Stimulated activated CD4-positive, alpha-beta T cell treated with anti-CD3 and anti-CD28 coated beads, Interleukin-4, amount 100 ng/mL, for 4 hours (primary cell): ENCODE measurements at places on chromosomes 4 and X.

- no peak for DNase-seq
Measured at GRCh38 chr4:58163156-58163555, 1053.0 kb upstream of the IGFBP7 start.

DNA sequence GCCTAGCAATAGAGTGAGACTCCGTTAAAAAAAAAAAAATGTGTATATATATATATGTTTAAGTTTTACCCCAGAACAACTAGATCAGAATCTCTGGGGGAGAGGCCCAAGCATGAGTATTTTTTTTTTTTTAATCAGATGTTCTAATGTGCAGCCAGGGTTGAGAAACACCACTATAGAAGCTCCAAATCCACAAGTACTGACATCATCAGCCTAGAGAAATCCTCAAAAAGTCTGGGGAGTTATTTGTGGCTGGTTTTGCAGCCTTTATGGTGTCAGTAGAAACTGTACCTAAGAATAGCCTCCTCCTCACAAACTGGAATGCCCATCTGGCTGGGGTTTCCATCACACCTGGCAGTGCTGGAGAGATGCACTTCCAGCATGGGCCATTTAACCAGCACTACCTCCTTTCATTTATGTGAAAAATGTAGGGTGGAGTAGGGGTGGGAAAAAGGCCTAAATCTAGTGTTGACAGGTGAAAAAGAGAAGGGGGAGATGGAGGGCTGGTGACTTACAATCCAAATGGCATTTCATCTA is 93.5 kb downstream of the CBLL2 start:
- no peak for DNase-seq

DNA sequence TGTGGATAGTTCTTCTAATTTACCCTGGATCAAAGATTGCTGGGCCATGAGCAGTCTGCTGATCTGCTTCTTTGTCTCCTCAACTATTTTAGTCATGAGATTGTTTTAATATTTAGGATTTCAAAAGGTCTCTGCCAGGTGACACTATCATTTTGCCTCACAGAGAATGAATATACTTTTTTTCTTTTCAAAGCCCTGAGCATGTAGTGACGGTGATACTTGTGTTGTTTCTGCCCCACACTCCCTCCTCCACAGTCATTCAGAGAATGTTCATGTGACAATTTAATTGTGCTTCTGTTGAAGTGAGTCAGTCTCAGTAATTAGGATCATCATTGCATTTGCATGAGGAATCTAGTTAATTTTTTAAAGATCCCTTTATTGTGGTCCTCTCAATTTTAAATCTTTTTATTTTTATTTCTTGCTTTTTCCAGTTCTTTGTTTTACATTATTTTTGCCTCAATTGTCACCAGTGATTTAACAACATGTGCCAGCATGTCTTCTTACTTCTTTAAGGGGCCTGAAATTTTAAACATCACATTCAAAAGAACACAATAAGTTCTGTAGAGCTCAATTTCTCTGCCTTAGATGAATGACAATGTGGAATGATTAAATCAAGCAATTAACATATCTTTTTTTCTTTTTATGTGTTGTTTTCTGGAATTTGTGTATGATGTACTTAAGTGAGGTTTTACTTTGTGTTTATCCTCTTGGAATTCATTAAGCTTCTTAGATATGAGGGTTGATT is 12.3 kb downstream of the MMRN1 start:
- DNase-seq, result no peak

- DNase-seq, result no peak
Measured at GRCh38 chr4:169189372-169189771, 81.4 kb downstream of the SH3RF1 start.

- no peak for DNase-seq
Measured at GRCh38 chr4:168634276-168634802, 137.5 kb downstream of the PALLD start.

DNA sequence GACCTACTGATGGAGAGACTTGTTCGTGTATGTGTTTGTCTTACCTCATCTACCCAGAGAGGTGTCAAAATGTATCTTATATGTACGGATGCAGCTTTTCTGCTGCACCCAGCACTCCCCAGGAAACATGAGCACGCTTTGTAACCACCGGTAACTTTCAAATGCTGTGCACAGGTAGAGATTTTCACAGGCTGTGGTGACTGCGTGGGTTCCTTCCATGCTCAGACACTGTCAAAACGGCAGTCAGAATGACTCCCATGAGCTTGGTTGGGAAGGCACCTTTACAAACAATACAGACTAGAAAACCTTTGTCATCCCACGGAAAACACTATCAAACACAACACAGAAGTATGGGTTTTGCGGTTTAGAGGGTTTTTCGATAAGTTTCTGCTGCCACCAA is 28.2 kb downstream of the F11 start:
- DNase-seq, result no peak

- DNase-seq, result no peak
Measured at GRCh38 chr4:122946142-122946541, 23.7 kb upstream of the NUDT6 start.

- DNase-seq, result no peak
Measured at GRCh38 chr4:24265989-24266388, 318.4 kb downstream of the DHX15 start.

DNA sequence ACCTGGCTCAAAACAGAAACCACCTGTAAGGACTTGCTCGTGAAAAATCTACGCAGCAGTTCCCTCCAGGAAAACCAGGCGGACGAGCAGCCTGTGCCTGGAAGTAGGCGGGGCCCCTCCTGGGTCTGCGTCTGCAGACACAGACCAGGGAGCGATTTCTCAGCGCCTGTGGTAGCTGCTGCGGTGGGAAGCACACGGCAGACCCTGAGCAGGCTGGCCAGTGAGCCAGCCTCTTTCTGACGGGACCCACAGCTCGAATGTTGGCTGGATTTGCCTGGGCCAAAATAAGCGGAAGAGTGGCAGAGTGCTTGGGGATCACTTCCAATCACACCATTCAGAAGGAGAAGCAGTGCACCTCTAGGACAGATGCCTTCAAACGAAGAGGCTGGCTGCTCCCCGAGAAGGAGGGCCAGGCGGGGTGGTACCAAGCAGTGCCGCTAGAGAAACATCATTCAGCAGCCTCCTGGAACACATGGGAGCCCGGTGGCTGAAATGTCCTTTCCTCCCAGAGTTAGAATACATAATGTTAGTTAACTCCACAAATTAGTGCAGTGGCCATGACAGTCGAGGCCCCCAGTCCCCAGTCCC is 85.9 kb downstream of the GATB start:
- no peak for DNase-seq

DNA sequence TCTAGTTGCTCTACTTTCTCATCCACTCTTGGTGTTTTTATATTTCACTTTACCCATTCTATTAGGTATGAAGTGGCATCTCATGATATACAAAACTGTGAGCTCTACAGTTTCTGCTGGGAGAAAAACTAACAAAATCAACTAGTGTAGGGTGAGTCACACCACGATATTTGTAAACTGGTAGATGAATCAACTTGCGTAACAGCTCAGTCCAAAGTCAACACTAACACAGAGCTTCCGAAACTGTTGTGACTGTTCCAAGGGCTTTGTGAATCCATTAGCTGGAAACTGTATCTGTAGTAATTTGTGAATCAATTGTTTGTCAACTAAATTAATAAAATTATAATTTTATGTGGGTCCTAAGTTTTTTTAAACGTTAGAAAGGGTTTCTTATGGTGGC is 119.8 kb upstream of the TSPAN5 start:
- no peak for DNase-seq

DNA sequence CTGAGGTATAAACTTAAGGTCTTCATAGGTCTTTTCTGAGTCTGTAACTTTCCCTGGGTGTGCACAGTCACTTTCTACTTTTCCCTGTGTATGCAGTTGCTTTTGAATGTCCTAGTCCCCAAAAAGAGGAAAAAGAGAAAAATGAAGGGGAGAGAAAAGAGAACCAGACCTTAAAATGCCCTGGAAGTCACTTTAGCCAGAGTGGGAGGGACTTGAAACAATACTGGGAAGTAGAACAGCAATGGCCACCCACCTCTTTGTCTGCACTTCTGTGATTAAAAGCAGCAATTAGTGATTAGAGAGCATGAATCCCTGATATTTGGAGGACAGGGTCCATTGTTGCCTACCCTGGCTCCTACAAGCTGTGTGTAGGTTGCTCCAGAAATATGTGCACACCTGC is 36.1 kb downstream of the ZCCHC13 start:
- no peak for DNase-seq

DNA sequence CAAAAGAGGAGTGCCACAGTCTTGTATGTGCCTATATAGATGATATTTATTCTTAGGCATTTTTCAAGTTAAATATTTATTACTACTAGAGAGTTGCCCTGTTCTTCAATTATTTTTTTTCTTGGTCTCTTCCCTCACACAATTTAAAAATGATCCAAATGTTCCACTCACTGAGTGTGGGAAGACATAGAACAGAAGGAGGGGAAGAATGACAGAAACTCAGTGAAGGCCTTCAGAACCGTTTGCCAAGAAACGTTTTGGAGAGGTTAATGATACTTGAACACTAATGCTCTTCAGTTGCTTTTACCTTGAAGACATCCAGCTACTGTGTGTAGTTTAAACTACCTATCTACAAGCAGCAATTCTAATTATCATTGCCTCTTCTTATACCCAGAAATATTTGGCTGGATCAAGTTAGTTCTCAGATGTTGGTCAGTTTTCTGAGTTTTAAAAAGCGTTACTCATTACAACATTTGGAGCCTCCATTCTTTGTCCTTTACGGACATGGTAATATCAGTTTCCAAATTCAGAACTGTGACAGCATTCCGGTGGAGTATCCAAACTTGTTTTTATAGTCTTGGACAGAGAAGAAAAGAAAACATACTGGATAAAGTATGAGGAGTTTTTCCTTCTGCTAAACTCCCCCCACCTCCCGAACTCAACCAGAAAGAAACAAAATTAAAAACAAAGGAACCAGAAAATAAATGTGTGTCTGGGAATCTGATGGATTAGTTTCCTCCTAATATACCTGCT is 389.7 kb downstream of the SPRY1 start:
- no peak for DNase-seq

- DNase-seq, result no peak
Measured at GRCh38 chrX:65781845-65782244, 114.4 kb downstream of the MSN start.

GRCh38 chrX:25241461-25241860 is 225.7 kb upstream of the ARX start:
- no peak for DNase-seq

- no peak for DNase-seq
Measured at GRCh38 chr4:131084997-131085396, 1989.0 kb downstream of the C4orf33 start.

DNA sequence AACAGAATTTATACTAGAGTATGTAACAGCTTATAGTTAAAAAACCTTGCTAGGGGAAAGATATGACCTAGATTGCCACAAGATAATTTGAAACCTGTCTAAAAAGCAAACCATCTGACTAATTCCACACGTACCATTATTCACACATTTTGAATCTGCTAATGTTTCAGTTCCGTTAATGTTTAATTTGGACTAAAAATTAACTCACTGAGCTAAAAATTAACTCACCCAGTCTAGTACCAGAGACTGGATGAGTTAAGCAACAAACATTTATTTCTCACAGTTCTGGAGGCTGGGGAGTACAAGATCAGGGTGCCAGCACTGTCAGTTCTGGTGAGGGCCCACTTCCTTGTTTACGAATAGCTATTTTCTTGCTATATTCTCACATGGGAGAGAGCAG is 231.5 kb upstream of the DIAPH2 start:
- DNase-seq, result no peak

GRCh38 chr4:77146186-77147078 is 10.6 kb upstream of the CCNG2 start:
- no peak for DNase-seq

DNA sequence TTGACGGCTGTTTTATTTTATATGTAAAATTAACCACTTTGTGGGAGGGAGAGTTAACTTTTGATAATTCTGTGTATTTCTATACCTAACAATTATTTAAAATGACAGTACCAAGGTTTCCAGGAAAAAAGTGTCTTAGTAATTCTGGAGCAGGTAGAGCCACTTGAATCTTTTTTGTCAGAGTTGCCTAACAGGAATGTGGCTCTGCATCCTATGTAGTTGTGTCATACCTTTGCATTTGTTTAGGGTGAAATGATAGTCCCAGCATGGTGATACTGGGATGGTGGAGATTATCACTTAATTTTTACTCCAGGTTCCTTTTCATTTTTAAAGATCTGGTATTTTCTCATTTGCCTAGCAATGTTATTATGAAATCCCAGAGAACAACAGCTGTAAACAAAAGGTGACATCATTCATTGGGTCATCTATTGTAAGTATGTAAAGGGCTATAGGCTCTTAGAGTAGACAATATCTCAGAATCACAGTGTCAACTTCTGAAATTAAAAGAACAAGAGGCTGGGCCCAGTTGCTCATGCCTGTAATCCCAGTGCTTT is 9.6 kb downstream of the SGMS2 start:
- no peak for DNase-seq

DNA sequence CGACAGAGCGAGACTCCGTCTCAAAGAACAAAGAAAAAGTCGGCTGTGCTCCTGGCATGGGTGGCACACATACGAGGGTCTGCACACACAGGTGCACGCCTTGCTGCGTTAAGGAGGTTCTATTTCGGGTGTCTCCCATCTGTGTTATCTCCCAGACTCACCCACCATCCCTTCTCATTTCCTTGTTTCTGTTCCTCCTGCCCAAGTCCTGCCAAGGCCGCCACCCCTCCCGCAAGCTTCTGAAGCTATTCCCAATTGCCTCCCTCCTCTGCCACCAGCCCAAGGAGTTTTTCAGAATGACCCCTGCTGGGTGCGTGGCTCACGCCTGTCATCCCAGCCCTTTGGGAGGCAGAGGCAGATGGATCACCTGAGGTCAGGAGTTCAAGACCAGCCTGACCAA is 6.0 kb upstream of the IL3RA start:
- no peak for DNase-seq

GRCh38 chr4:158621729-158622128 is 50.0 kb downstream of the C4orf46 start:
- DNase-seq, result no peak

GRCh38 chrX:67717571-67717970 is 173.8 kb downstream of the AR start:
- no peak for DNase-seq

GRCh38 chr4:107989537-107990386 is at the start of gene HADH:
Gene HADH (plus strand): TSS chr4:107989889. CDS start chr4:107989933, 44 bp downstream.
- DNase-seq, result peak; percentile 93

- DNase-seq, result no peak
Measured at GRCh38 chr4:150578745-150579501, 3.0 kb upstream of the MAB21L2 start.

DNA sequence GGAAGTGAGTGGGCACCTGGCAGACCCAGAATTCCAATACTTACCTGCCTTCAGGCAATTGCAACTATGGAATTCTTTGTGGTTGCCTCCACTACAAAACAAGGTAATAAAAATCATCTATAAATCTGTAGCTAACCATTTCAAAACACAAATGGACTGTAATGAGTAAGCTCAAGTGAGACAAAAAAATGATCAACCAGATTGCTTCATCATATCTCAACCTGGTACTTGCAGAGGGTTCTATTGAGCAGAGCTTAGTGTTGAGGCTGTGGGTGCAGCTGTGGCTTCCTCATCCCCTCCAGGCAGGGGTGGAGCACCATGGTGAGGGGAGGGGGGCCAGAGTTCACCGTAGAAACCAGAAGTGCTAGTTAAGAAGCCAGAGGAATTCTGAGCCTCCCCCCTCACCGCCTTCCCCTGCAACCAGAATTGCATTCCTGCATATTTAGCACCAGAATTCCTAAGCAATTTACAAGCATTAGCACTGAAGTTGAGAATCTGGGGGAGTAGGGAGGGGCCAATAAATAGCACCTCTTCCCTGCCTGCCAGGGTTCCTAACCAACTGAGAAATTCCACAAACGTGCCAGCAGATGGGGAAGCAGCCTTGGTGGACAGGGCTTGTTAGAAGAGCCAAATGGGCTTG is 11.5 kb downstream of the CTAG1A start:
- DNase-seq, result no peak
